Smooth muscle cell of the umbilical artery (primary cell): ENCODE measurements at places on chromosomes 3 and 15. TPM values are rescaled to one million over a fixed set of nuclear protein-coding genes. Genes with fewer than 3 reads are reported as not detected.

TRIM42 gene
- not detected in 2 replicates for total RNA-seq

CLEC3B gene
- not detected in 2 replicates for total RNA-seq

KLF15 gene
- total RNA-seq, result 0.59 TPM in 1 of 2 replicates, not detected in the other

RTP3 gene
- total RNA-seq, result not detected in 2 replicates

TRIM59 gene
- total RNA-seq, result 7.7 and 20.2 TPM in 2 replicates
